ENCODE measurements at places on chromosomes 12 and 14. TPM values are rescaled to one million over a fixed set of nuclear protein-coding genes. Genes with fewer than 3 reads are reported as not detected.

LRP1-AS gene
- total RNA-seq, result not detected

CCNK gene
- total RNA-seq, result 57.3 TPM

CLEC6A gene
- not detected for total RNA-seq

C3AR1 gene
- total RNA-seq, result 0.27 TPM

DNA sequence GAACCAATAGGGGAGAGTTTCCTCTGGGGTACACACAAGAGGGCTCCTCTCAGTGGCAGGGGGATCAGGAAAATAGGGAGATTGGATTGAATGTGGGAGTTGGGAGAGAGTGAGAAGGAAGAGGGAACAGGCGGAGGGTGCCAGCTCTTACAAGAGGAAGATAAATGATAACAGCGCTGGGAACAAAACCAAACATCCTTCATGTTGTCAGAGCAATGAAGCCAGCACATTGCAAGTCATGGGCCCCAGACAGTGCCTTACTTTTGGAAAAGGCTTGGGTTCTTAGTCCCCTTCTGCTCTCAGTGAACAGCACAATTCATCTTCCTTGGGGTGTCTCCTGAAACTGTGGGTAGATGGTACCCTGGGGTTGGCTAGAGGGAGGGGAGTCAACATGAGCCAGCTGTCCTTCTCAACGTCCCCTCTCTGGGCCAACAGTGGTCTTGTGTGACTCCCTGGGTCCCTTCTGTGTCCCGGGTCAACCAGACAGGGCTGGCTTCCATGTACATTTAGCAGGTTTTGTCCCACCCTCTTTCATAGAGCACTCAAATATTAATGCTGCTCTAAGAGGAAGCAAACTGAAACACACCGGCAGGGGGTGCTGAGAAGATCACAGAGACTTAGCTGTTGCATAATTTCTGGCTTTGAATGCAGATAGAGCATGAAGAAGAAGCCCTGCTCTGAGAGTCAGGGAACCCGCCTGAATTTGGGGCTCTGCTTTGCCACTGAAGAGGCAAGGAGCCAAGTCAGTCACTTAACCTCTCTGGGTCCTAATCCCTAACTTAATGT is 138.5 kb downstream of the ESRRB start:
- peaks cover 36% of the 10 kb centered on the region for H3K27me3 ChIP-seq
- no peaks in the 10 kb centered on the region for H3K36me3 ChIP-seq
- no peak overlapping the region for H3K4me3 ChIP-seq

GRCh38 chr12:68796399-68796798 is 11.6 kb upstream of the MDM2 start:
- H3K4me3 ChIP-seq, result no peak overlapping the region
- no peak for DNase-seq
- no peaks in the 10 kb centered on the region for H3K4me1 ChIP-seq
- H3K27me3 ChIP-seq, result no peaks in the 10 kb centered on the region
- no peak overlapping the region for H3K27ac ChIP-seq

DNA sequence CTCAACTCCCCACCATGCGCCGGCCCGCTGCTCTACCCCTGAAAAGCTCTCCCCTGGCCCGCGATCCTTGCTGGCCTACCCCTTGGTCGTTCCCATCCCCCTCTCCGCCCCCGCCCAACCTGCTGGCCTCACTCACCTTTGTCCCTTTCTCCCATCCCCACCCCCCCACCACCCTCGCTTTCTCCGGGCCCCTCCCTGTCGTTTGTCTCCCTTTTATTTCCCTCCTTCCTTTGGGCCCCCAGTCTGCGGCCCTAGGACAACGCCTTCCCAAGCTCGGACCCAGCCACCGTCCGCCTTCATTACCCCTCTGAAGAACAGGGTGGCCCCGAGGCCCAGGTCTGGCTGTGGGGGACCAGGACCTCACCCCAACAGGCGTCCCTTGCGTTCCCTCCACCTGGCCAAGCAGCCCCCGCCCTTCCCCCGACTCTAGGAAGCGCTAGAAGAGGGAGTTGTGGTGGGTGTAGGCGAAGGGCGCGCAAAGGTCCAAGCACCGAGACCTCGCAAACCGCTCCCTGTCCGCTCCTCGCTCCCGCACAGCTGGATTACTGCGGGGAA is 6.9 kb upstream of the SLC7A7 start:
- no peaks in the 10 kb centered on the region for H3K36me3 ChIP-seq
- no peaks in the 10 kb centered on the region for H3K27me3 ChIP-seq
- H3K4me3 ChIP-seq, result no peak overlapping the region
- H3K4me1 ChIP-seq, result peaks cover 49% of the 10 kb centered on the region

DNA sequence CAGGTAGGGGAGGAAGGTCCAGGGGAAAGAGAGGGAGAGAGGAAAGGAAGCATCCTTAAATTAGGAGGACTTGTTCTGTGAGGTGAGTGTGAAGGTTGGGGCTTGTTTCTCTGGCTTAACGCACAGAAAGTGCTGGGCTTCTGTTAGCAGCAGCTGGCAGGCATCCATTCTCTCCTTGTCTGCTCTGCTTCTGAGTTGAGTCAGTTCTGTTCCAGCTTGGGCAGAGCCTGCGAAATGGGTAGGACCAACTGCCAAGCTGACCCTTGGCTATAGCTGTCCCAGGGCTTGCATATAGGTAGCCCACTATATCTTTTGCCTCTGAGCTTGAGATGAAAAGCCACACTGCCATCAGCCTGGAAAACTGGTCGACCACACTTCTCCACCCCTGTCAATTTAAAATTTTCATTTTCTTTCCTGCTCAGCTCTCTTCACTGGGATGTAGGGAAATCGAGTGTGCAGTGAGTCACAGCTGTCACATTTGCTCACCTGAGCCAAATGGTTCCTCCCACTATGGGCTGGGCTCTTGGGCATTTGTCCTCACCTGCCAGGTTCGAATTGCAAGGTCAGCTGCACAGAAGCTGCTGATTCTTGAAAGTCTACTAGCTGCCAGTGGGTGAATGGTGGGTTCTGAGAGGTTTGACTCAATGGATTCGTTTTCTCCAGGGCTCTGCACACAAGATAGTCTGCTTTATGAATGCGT is 256.4 kb upstream of the PWP1 start:
- peaks cover 4% of the 10 kb centered on the region for H3K36me3 ChIP-seq
- DNase-seq, result no peak
- H3K4me3 ChIP-seq, result no peak overlapping the region
- H3K4me1 ChIP-seq, result no peaks in the 10 kb centered on the region
- H3K27ac ChIP-seq, result no peak overlapping the region

GRCh38 chr14:64005822-64006221 is 153.0 kb downstream of the SYNE2 start:
- no peak overlapping the region for H3K4me3 ChIP-seq
- no peaks in the 10 kb centered on the region for H3K4me1 ChIP-seq
- no peak for DNase-seq
- H3K27ac ChIP-seq, result no peak overlapping the region
- peaks cover 9% of the 10 kb centered on the region for H3K36me3 ChIP-seq

- H3K36me3 ChIP-seq, result no peaks in the 10 kb centered on the region
- no peak overlapping the region for H3K4me3 ChIP-seq
- peak; percentile 35 for DNase-seq
- H3K27ac ChIP-seq, result peak overlapping the region; percentile 76
- H3K27me3 ChIP-seq, result no peaks in the 10 kb centered on the region
These were observed 34.9 kb upstream of the EML1 start for GRCh38 chr14:99758121-99758821.

- no peaks in the 10 kb centered on the region for H3K27me3 ChIP-seq
- H3K36me3 ChIP-seq, result no peaks in the 10 kb centered on the region
- DNase-seq, result no peak
- peaks cover 40% of the 10 kb centered on the region for H3K4me1 ChIP-seq
- no peak overlapping the region for H3K4me3 ChIP-seq
- H3K27ac ChIP-seq, result no peak overlapping the region
These were observed 2.1 kb upstream of the MAGOHB start for GRCh38 chr12:10615532-10615931.

GRCh38 chr12:43237238-43237879 is 314.6 kb downstream of the ADAMTS20 start:
- no peak for DNase-seq
- peaks cover 42% of the 10 kb centered on the region for H3K4me1 ChIP-seq
- H3K27me3 ChIP-seq, result no peaks in the 10 kb centered on the region
- no peaks in the 10 kb centered on the region for H3K36me3 ChIP-seq
- H3K4me3 ChIP-seq, result no peak overlapping the region
